ENCODE measurements at places on chromosomes 3 and 15.

- no peak for DNase-seq
These were observed 47.9 kb upstream of the CADPS start for GRCh38 chr3:62923066-62923465.

- no peak for DNase-seq
These were observed 52.2 kb upstream of the ACTL6A start for GRCh38 chr3:179510496-179510895.

- no peak for DNase-seq
These were observed 26.1 kb downstream of the KY start for GRCh38 chr3:134624537-134625287.

- no peak for DNase-seq
These were observed 21.7 kb downstream of the FBLN2 start for GRCh38 chr3:13570391-13571194.

GRCh38 chr15:31135523-31135922, 34.0 kb upstream of the TRPM1 start:
- DNase-seq: no peak

DNA sequence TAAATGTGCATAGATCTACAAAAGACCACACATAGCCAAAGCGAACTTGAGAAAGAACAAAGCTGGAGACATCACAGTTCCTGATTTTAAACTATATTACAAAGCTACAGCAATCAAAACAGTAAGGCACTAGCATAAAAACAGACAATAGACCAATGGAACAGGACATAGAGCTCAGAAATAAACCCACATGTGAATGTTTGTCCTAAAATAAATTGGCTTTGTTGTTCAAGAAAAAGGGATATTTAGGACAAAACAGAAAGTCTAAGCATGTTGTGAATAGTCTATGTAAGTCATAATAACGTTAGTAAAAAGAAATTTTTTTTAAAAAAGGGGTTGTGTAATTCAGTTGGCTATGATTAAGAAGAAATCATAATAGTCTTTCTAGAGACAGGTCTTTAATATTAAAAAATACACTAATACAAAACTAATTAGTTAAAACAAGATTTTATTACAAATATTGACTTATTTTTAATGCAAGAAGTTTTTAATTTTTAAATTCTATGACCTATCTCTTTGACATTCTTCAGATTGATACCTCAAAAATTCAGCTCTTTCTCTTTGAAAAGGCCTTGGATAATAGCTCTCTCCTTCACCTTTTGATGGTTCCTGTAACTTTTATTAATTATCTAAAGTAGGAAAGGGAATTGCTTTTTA, 11.6 kb downstream of the TMEM212 start:
- no peak for DNase-seq

DNA sequence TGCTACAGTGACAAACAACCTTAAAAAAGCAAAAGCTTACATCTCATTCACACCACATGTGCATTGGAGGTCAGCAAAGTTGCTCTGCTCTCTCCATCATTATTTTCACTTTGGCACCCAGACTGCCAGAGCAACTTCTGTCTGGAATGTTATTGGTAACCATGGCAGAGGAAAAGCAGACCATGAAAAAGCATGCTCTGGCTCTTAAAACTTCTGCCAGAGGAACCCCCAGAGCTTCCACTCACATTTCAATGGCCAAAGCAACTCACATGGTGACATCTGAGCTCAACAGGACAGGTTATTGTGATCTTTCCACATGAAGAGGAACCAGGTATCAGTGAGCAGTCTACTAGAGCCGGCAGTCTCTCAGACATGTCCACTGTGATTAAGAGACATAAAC, 21.9 kb upstream of the FRMD5 start:
- DNase-seq: no peak

- no peak for DNase-seq
These were observed 63.1 kb downstream of the LSM3 start for GRCh38 chr3:14241716-14242115.

GRCh38 chr15:42231088-42231487, 23.0 kb upstream of the VPS39 start:
- no peak for DNase-seq

GRCh38 chr3:197718891-197719290, 17.8 kb downstream of the RUBCN start:
- no peak for DNase-seq

- DNase-seq: no peak
These were observed 10.5 kb downstream of the NKTR start for GRCh38 chr3:42610976-42611375.

DNA sequence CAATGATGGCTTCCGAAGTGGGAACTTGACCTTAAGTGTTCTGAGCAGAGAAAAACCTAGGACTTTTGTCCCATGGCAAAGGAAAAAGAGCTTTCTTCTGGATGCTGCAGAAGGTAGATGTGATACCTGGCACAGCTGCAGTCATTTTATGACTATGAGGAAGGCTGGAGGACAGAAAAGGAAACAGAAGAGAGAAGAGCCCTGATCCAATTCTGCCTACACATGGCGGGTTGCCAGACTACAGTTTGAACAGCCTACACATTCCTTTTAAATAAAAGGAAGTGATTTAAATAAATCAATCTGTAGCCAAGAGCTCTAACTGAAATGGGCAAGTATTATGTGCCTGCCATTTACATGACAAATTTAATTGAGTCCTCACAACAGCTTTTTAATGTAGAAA, 43.6 kb upstream of the CHRNB4 start:
- no peak for DNase-seq

- DNase-seq: no peak
These were observed 43.2 kb upstream of the FAM107A start for GRCh38 chr3:58620421-58620820.

GRCh38 chr15:64507293-64507802, 47.0 kb downstream of the ZNF609 start:
- peak; percentile 35 for DNase-seq

GRCh38 chr15:72740219-72740618, 43.3 kb downstream of the ADPGK start:
- DNase-seq: no peak

- no peak for DNase-seq
These were observed 28.2 kb upstream of the SOX2 start for GRCh38 chr3:181683563-181683962.

GRCh38 chr3:98185180-98185579, 18.7 kb downstream of the OR5H15 start:
- no peak for DNase-seq

- no peak for DNase-seq
These were observed 10.0 kb upstream of the CHRNB4 start for GRCh38 chr15:78651007-78651406.

- no peak for DNase-seq
These were observed 139.5 kb downstream of the TJP1 start for GRCh38 chr15:29682781-29683180.

DNA sequence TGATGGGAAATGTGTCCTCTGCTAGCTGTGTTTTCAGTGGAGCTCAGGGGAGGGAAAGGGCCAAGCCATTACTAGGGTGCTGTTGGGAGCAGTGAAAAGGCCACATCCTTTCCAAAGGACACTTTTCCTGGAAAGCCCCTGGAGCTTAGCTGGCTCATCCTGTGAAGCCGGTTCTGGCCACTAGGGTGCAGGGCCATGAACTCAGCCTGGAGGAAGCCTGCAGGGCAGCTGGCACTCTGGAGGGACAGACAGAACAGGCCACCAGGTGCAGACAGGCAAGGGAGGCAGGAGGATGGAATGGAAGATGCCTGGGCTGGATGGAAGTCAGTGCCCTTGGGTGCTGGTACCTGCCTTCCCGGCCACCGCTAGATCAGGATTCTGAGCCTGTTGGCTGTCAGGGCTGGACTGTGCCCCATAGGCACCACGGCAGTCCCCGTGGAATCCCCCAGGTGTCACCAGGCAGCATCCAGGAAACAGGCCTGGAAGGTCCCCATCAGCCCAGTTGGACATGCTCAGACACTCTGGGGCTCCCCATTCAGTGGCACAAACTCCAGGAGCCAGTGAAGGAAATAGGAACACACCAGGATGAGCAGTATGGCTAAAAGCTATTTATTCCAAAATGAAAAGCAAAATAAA, 76.2 kb upstream of the C2CD4B start:
- no peak for DNase-seq

Data from stimulated activated CD4-positive, alpha-beta T cell treated with anti-CD3 and anti-CD28 coated beads, TNF-alpha, amount 100 ng/mL, for 24 hours (primary cell).